ENCODE measurements at places on chromosomes 5 and 9.

DNA sequence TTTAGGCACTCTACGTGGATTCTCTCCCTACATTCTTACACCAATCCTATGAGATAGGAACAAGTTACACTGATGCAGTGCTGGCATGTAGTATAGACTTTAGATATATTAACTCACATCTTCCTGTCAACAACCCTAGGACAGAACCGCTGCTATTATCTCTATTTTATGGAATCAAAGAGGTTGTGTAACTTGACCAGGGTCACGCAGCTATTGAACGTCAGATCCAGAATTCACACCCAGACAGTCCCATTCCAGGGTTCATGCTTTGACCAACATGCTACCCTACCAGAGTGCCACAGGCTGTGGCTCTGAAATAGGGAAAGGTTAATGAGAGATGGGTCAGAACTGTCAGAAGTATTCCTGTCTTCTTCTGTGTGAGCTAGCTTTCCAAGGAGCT, 9.6 kb downstream of the FGF1 start:
- H3K36me3 ChIP-seq = peaks cover 2% of the 10 kb centered on the region
- H3K27me3 ChIP-seq = peaks cover 5% of the 10 kb centered on the region
- no peak overlapping the region for H3K27ac ChIP-seq
- DNase-seq = no peak
- H3K4me3 ChIP-seq = no peak overlapping the region
- no peaks in the 10 kb centered on the region for H3K4me1 ChIP-seq

- no peak overlapping the region for H3K27ac ChIP-seq
- no peaks in the 10 kb centered on the region for H3K36me3 ChIP-seq
- no peak overlapping the region for H3K4me3 ChIP-seq
- H3K27me3 ChIP-seq = peaks cover 8% of the 10 kb centered on the region
Observed at GRCh38 chr5:160274483-160274931, 37.9 kb downstream of the CCNJL start.

GRCh38 chr5:83900306-83900705, 179.7 kb upstream of the HAPLN1 start:
- H3K27me3 ChIP-seq = no peaks in the 10 kb centered on the region
- H3K36me3 ChIP-seq = no peaks in the 10 kb centered on the region
- H3K4me1 ChIP-seq = no peaks in the 10 kb centered on the region
- no peak overlapping the region for H3K27ac ChIP-seq
- DNase-seq = no peak
- H3K4me3 ChIP-seq = no peak overlapping the region

GRCh38 chr9:35271637-35272036, 109.8 kb downstream of the UNC13B start:
- DNase-seq = no peak
- H3K36me3 ChIP-seq = no peaks in the 10 kb centered on the region
- peaks cover 19% of the 10 kb centered on the region for H3K27me3 ChIP-seq
- H3K4me1 ChIP-seq = no peaks in the 10 kb centered on the region

GRCh38 chr9:114395334-114395617, 7.5 kb upstream of the AKNA start:
- peak overlapping the region; percentile 82 for H3K27ac ChIP-seq
- H3K4me3 ChIP-seq = peak overlapping the region; percentile 49
- H3K4me1 ChIP-seq = peaks cover 52% of the 10 kb centered on the region
- no peaks in the 10 kb centered on the region for H3K27me3 ChIP-seq
